ENCODE measurements at places on chromosomes 5 and 9.

DNA sequence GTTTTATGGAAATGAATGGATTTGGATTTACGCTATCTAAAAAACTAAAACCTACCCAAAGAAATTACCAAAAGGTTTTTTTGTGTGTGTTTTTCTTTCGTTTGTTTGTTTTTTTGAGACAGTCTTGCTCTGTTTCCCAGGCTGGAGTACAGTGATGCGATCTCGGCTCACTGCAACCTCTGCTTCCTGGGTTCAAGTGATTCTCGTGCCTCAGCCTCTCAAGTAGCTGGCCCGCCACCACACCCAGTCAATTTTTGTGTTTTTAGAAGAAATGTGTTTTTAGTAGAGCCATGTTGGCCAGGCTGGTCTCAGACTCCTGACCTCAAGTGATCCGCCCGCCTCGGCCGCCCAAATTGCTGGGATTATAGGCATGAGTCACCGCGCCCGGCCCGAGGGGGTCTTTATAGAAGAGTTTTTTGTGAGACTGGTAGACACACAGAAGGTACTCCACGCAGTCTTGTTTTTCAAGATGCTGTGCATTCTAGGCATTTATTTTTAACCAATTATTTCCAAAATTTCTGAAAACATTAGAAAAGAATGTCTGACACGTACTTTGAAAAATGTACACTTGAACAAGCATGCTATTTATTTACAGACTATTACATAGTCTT is 75.7 kb downstream of the NR6A1 start:
- no peak for DNase-seq

- no peak for DNase-seq
These were observed 28.7 kb upstream of the F2RL1 start for GRCh38 chr5:76789991-76790581.

GRCh38 chr5:74042959-74043358 is 417.0 kb downstream of the ARHGEF28 start:
- peak; percentile 59 for DNase-seq

- DNase-seq, result no peak
These were observed 21.8 kb downstream of the CDKN2A start for GRCh38 chr9:21972361-21972760.
